ENCODE measurements at places on chromosomes 3 and 15. TPM values are rescaled to one million over a fixed set of nuclear protein-coding genes. Genes with fewer than 3 reads are reported as not detected.

- no peak for DNase-seq
Measured at GRCh38 chr3:196800742-196801434, 61.2 kb downstream of the PAK2 start.

DNA sequence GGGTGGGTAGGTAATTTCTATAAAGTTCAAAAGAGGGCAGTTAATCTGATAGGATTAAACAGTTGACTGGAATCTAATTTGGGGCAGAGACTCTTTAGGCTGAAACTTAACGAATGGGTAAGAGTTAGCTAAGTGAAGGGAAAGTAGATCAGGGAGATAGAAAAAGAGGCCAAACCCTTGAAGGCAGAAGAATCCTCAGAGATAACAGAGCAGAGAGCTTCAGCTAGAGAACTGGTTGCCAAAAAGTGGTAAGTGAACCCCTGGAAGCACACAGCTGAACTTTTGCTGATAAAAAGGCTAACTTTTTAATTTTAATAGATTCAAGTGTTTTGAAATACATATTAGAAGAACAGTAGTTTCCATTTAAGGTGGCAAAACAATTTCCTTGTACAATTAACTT, 99.2 kb downstream of the FHIT start:
- DNase-seq = no peak

DNA sequence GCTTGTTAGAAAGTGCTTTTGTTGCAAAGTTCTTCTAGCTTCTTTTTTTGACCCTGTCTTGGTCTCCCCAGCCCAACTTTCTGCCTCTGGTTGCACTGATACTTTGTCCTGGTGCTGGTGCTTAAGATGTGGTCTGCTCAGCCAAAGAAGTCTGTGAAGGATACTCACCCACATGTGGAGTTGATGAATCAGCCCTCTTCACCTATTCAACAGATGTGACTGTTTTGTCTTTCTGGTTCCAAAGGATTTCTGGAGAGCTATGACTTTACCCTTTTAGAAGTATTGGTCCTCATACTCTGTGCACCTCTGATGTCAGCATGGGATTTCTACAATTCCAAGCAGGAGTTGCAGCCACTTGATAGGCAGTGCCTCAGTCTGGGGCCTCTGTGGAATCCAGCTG, 84.1 kb downstream of the PCCB start:
- no peak for DNase-seq

The FGD5 gene
- total RNA-seq = 5.0 TPM

GRCh38 chr15:100615801-100616200, 13.4 kb downstream of the ASB7 start:
- DNase-seq = no peak

The PDIA3 gene
- total RNA-seq = 31.9 TPM

All from gastrocnemius medialis (tissue), 4 donors.